ENCODE measurements at places on chromosomes 4 and X.

GRCh38 chrX:28668957-28669356 lies 81.7 kb downstream of the IL1RAPL1 start:
- no peak for DNase-seq

GRCh38 chr4:156771171-156771837 lies 200.3 kb downstream of the PDGFC start:
- DNase-seq = no peak

- no peak for DNase-seq
Observed at GRCh38 chrX:106150701-106151100, 17.4 kb upstream of the PWWP3B start.

GRCh38 chrX:17606231-17606630 lies 131.1 kb upstream of the SCML1 start:
- no peak for DNase-seq

- DNase-seq = no peak
Observed at GRCh38 chr4:136392576-136392975, 1139.7 kb downstream of the PCDH18 start.

- DNase-seq = no peak
Observed at GRCh38 chr4:143437937-143438336, 75.6 kb upstream of the SMARCA5 start.

- DNase-seq = no peak
Observed at GRCh38 chrX:12349201-12349600, 210.9 kb downstream of the FRMPD4 start.

DNA sequence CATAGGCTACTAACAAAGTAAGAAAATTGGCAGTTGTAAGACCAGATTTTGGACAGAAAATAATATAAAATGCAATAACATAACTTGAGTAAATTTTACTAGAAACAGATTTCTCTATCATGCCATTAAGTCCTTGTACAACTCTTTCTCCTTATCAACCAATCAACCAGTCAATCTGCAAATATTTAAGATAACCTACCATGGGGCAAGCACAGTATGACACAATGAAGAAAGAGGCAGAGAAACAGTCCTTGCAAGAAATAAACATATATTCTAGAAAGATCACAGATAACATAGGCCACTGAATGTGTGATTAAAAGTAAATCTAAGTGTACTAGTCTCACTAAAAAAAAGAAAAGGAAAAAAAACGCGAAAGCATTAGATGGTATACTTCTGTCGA lies 194.8 kb downstream of the PPP3CA start:
- DNase-seq = no peak

DNA sequence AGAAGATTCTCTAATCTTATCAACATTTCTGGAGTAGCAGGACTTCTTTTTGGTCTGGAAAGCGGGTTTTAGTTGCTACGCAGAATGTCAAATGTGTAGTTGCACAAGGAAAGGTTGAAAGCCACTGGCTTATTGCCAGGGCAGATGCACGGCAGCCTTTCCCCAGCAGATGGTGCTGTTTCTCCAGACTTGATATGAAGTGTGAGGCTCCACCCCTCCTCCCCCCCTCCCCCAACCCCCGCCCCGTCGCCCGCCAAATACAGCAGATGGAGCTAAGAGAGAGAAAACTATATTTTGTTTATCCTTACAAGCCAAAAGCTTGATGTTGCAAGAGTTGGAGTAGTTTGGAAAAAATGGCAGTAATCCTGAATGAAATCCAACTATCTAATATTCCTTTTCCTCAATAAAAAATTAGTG lies 32.0 kb downstream of the ENOPH1 start:
- DNase-seq = peak; percentile 75

DNA sequence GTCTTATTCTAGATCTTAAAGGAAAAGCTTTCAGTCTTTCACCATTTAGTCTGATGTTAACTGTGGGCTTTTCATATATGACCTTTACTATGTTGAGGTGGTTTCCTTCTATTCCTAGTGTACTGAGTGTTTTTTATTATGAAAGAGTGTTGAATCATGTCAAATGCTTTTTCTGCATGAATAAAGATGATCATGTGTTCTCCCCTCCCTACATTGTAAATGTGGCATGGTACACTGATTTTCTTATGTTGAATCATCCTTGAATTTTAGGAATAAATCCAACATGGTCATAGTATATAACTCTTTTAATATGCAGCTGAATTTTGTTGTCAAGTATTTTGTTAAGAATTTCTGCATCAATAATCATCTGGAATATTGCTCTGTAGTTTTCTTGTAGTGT lies 4.3 kb downstream of the CLGN start:
- DNase-seq = no peak

DNA sequence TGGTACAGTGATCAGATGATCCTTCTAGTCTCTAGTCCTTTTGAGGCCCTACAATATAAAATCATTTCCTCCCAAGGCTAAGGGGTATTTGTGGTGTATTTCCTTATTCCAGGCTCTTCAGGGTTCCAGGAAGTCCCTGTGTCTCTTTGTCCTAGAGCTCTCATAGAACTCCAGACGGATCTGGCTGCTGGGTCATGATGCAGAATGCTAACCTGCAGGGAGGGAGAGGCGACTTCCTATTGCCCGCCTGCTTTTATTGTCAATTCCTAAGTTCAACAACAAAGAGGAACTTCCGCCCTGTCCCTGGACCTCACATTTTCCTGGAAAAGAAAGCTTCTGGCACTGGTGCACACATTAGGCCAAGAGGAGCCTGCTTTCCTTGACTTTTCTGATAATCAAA lies 45.9 kb upstream of the ZNF827 start:
- no peak for DNase-seq

GRCh38 chr4:129264008-129264657 lies 168.2 kb downstream of the C4orf33 start:
- no peak for DNase-seq

GRCh38 chr4:151263455-151263854 lies 13.5 kb upstream of the PRSS48 start:
- DNase-seq = no peak

DNA sequence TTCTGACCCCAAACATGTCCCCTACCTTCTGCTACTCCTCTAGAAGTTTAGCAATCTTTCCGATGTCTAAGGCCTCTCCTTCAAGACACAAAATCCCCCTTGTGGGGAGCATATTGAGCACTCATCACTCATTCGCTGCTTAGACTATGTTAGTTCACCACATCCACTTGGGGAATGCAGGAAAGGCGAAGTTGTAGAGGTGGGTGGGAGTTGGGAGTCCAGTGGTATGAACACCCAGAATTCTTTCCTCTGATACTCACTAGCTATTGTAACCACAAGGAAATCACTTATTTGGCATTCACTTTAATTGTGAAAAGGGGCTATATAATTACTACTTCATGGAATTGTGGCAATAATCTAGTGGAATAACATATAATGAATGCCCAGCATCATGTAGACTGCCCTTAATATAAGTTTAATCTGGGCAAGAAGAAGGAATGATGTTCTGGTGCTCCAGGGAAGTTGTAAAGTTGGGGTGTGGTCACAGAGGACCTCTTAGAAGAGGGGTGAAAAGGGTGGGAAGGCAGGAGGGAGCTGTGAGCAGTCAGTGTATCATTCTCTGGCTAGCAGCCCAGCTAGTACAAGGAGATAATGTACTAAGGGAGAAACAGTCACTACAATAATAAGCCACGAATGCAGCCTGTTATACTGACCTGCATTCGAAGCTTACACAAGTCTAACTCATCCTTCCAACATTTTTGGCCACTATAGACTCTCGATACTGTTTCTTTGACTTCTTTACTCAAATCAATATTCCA lies 468.2 kb upstream of the DIPK2B start:
- no peak for DNase-seq

DNA sequence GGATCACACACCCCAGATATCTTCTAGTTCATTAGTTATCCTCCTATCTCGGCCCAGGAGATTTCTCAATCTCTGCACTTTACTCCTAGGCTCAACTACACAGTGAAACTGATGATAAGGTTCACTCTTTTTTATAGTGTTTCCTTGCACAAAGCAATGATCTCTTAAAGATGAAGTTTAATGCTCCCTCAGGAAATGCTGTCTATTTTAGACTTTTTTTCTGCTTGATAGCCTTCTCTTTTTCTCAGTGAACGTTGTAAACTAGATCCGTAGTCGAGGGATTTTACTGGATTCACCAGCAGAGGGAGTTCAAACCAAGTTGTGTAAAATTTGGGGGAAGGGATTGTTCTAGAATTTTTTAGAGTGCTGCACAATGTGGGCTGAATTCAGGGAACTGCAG lies 269.6 kb downstream of the GBA3 start:
- DNase-seq = no peak

DNA sequence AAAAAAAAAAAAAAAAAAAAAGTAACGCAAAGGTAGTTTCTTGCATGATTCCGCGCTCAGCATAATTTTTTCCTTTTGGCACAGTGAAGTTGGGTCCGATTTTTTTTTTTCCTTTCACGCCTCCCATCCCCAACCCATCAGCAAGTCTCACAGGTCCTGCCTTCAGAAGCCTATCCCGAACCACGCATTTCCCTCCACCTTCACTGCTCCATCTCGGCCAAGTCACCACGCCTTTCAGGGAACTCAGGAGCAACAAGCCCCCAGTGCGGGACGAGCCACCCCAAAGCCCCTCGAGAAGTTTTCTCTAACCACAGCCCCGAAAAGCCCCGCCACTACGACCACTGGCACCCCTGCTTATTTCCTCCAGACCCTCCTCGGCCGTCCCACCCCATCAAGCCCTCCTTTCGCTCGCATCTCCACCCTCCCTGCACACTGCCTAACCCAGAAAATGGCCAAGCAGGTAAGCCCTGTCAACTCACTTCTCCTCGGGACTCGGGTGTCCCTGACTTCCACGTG lies 1.0 kb downstream of the SLBP start:
- no peak for DNase-seq

GRCh38 chr4:170047771-170048354 lies 21.7 kb upstream of the MFAP3L start:
- DNase-seq = peak; percentile 32

GRCh38 chrX:25640276-25640675 lies 497.9 kb upstream of the MAGEB18 start:
- DNase-seq = no peak

GRCh38 chrX:49850028-49850427 lies 20.9 kb downstream of the PAGE4 start:
- DNase-seq = no peak

GRCh38 chrX:109632906-109633504 lies 8.0 kb upstream of the KCNE5 start:
- DNase-seq = no peak

- DNase-seq = no peak
Observed at GRCh38 chrX:30635630-30636029, 17.6 kb upstream of the GK start.

GRCh38 chrX:1357993-1358392 lies 21.4 kb downstream of the IL3RA start:
- no peak for DNase-seq

GRCh38 chr4:184648313-184649025 lies 778 bp downstream of the CASP3 start:
- peak; percentile 10 for DNase-seq

DNA sequence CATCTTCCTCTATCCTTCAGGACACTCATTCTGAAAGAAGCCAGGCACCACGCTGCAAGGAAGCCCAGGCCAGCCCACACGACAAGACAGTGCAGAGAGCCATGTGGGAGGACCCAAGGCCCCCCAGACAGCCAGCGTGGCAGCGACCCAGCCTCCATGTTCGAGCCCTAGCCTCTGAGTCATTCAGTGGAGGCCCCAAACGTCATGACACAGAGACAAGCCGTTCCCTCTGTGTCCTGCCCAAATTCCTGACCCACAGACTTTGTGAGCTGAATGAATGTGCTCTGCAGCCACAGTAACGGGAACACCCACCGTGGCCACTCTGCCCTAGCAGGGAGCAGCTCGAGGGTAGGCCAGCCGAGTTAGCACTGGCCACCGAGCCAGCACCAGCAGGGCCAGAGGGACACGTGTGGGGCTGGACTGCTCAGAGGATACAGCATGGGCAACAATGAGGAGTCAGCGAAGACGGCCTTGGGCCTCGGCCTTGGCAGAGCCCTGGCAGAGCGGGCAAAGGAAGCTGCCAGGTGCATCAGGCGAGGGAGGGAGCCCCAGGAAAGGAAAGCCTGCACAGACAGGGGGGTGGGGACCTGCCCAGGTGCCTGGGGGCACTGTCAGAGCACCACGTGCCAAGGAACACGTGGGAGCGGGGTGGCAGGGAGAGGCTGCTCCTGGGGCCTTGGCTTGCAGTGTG lies 8.6 kb downstream of the BLOC1S4 start:
- no peak for DNase-seq

DNA sequence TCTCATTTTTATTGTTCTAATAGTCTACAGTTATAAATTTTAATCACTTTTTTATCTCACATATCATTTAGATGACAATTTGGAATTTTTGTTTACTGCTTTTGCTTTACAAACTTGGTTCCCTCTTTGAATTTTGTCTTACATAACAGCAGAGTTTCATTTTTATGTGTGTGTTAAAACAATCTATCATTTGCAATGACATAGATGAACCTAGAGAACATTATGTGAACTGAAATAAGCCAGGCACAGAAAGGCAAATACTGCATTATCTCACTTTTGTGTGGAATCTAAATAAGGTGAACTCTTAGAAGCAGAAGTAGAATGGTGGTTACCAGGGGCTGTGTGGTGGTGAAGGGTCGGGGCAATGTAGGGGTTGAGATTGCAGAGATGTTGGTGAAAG lies 170.7 kb downstream of the GASK1B start:
- no peak for DNase-seq

- DNase-seq = no peak
Observed at GRCh38 chr4:28675582-28675981, 1814.9 kb downstream of the STIM2 start.

DNA sequence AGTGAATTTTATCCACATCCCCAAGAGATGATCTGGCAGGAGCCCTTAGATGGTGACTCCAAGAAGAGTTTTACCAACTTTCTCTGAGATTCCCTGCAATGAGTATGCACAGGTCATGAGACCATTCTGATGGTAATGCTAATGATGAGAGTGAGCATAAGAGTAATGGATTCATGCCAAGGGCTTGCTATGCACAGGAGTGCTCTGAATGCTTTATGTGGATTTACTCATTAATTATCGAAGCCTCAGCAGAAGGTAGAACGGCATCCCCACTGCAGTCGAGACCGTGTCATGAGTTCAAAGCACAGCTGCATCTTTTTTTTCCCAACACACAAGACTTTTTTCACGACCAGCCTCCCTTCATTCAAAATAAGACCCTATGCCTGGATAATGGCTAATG lies 355.0 kb downstream of the RAB28 start:
- DNase-seq = no peak

DNA sequence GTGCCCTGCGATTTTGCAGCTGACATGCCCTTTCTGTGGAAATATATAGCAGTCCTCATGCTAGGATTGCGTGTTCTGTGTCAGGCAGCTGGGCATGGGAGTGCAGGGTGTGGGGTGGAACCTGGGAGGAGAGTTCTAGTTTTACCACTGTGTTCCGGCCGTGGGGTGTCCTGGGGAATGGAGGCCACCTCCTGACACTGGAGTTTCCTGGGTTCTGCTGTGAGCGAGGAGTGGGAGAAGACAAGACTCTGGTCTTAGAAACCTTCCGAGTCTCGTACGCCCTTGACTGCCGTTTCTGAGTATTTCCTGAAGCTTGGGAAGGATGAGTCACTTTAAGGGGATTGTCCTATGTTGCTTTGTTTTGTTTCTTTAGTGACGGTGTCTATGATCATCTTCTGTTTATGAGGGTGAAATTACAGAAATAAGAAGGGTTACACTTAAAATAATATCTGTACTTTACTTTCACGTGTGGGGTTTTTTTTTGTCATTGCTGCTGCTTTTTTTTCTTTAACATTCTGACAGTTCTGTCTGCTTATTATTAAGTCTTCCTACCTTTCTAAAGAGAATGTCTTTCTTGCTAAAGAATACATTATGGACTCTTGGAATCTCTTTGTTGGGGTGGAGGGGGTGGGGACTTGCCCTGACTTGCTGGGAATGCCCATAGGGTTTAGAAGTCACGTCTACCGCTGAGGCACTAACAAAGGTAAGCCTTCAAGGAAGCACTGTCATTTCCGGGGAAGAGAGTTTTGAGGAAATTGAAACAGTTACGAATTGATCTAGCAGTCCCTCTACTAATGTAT lies 19.1 kb downstream of the CD99 start:
- no peak for DNase-seq
